Left ventricle myocardium inferior (tissue), 1 donor: ENCODE measurements at places on chromosomes 7 and 10. TPM values are rescaled to one million over a fixed set of nuclear protein-coding genes. Genes with fewer than 3 reads are reported as not detected.

Gene RASSF4
- total RNA-seq = 103 TPM

Gene KLF14
- total RNA-seq = 0.11 TPM

Gene ALOX5
- total RNA-seq = 3.2 TPM

Gene CALN1
- not detected for total RNA-seq

Gene TRIM56
- 17.0 TPM for total RNA-seq

Gene HIPK2
- total RNA-seq = 127 TPM

Gene AOAH
- total RNA-seq = 1.9 TPM
